ENCODE measurements at places on chromosomes 2 and 18. TPM values are rescaled to one million over a fixed set of nuclear protein-coding genes. Genes with fewer than 3 reads are reported as not detected.

Gene ZNF513
- total RNA-seq = 5.4 TPM

Gene LYG2
- total RNA-seq = not detected

Gene CD207
- not detected for total RNA-seq

Gene INO80B
- 12.2 TPM for total RNA-seq

Gene WNT10A
- total RNA-seq = not detected

Gene FAM110C
- total RNA-seq = not detected

Gene CIB4
- not detected for total RNA-seq

Gene NTSR2
- total RNA-seq = not detected

Gene CCL20
- not detected for total RNA-seq

Gene GREB1L
- total RNA-seq = under 0.01 TPM

Gene NT5DC4
- total RNA-seq = not detected

Gene SUMO1
- total RNA-seq = 152 TPM

Gene PECR
- 11.6 TPM for total RNA-seq

Gene RIT2
- total RNA-seq = not detected

Gene OTOS
- total RNA-seq = not detected

Gene HOXD3
- 6.4 TPM for total RNA-seq

Gene SERPINB4
- not detected for total RNA-seq

Gene ANKRD23
- total RNA-seq = 3.0 TPM

Gene MEIS1
- total RNA-seq = 11.1 TPM

Gene TUBA4A
- 26.5 TPM for total RNA-seq

Gene FOXI3
- total RNA-seq = not detected

Gene SLC9A4
- not detected for total RNA-seq

Gene CRYGD
- total RNA-seq = not detected

Gene MYO3B
- total RNA-seq = under 0.01 TPM

Gene VAMP5
- total RNA-seq = 30.2 TPM

Gene CHRNG
- not detected for total RNA-seq

Gene ALPI
- total RNA-seq = not detected

Gene LYG1
- total RNA-seq = 0.13 TPM

Gene CUL3
- 73.0 TPM for total RNA-seq

Gene CRYBA2
- not detected for total RNA-seq

Gene PLA2R1
- 30.1 TPM for total RNA-seq

Gene GPR148
- not detected for total RNA-seq

Gene LMAN2L
- total RNA-seq = 16.9 TPM

Gene CCDC148
- 1.5 TPM for total RNA-seq

Gene LAMA3
- total RNA-seq = 7.1 TPM

Gene ZNF892
- 8.2 TPM for total RNA-seq

Gene RAX
- total RNA-seq = not detected

Gene CHRNA1
- under 0.01 TPM for total RNA-seq

Gene POTEC
- not detected for total RNA-seq

Gene IL1RN
- not detected for total RNA-seq

Gene DNAH6
- 0.86 TPM for total RNA-seq

Gene SPEG
- total RNA-seq = 18.6 TPM

Gene NEB
- total RNA-seq = 0.78 TPM

Gene SIGLEC15
- total RNA-seq = 0.52 TPM

Gene ZC3H8
- total RNA-seq = 42.8 TPM

Gene RAMP1
- total RNA-seq = 6.8 TPM

Gene TP53I3
- 23.8 TPM for total RNA-seq

Gene NBAS
- 84.2 TPM for total RNA-seq

Gene SERPINB7
- total RNA-seq = 0.11 TPM
